ENCODE measurements at places on chromosomes 5 and 9.

DNA sequence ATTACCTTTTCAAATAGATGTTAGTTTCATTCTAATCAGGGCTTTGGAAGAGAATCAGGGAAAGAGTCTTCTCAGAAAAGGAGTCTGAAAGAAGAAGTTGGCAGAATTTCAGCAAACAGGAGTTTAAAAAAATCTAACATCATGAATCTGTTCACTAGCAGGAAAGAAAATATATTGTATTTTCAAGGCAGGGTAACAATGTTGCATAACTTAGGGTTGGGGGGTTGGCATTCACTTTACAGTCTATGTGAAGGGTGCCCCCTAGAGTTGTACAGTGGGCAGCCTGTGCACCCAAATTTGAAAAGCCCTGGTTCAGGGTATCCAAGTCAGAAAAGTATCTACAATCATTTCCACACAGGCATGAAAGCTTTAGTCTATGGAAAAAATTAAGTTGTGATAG lies 348.4 kb upstream of the SLC30A5 start:
- DNase-seq: no peak

DNA sequence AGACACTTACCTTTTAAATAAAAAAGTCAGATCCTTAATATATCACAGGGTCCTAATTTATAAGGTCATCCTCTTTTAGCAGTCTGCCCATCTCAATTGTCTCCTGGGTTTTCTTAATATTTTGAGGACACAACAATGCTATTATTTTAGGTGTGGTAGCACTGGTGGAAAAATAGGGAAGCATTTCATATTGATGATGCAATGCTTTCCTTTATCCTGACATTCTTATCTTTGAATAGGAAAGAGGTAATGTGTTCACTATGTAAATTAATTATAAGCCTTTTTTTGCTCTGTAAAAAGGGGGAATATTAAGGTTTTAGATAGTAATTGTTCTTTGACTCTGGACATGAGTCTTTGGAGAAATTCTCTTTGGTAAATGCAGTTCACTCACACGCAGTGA lies 164.7 kb downstream of the YTHDC2 start:
- no peak for DNase-seq

- DNase-seq: no peak
Observed at GRCh38 chr9:98097836-98098235, 21.2 kb downstream of the TRIM14 start.

- DNase-seq: no peak
Observed at GRCh38 chr9:19246891-19247290, 16.4 kb downstream of the DENND4C start.

DNA sequence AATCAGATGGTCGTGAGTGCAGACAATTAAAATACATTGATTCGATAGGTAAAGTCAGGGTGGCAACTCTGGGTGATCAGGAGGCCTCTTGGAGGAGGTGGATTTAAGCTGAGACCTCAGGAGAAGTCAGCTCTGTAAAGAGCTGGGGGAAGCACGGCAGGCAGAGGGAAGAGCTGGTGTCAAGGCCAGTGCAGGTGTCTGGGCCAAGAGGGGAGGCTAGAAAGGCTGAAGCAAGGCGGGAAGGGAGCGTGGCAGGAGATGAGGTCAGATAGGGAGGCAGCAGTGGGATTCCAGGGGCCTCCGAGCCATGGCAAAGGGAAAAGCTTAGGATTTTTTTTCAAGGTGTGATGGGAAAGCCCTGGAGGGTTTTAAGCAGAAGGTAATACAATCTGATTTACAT lies 178.7 kb downstream of the FSTL4 start:
- DNase-seq: no peak

GRCh38 chr9:113858282-113858681 lies 17.8 kb upstream of the ZNF618 start:
- no peak for DNase-seq

DNA sequence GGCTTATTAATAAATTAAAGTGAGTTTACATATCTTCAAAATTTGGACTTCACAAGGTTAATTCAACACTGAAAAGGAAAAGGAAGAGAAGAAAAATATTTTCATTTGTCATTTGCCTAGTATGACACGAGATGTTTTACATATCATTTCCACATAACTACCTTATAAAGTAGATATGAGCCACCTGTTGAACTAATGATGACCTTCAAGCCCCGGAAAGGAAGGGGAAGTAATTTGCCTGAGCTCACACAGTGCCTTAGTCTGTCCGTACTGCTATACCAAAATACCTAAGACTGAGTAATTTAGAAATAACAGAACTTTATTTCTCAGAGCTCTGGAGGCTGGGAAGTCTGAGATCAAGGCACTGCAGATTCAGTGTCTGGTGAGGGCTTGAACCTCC lies 17.9 kb downstream of the CMYA5 start:
- DNase-seq: no peak

GRCh38 chr9:121924700-121925099 lies 168.4 kb downstream of the TTLL11 start:
- no peak for DNase-seq

- DNase-seq: no peak
Observed at GRCh38 chr9:33254211-33254610, 10.3 kb downstream of the BAG1 start.

DNA sequence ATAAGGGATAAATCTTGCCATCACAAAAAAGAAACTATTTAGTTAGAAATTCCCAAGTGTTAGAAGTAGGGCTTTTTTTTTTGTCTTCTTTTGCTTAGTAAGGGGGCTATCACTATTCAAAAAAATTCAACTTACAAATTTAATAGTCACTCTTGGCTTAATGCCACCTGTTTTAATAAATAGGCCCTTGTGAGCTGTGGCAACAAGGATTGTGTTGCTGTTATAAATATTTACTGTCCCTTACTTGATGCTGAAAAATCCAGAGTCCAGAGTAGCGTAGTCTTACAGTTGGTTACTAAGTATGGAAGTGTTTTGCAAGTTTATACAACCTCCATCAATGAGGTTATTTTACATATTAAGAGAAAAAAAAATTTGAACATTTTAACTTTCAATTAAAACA lies 21.4 kb upstream of the CEP78 start:
- no peak for DNase-seq

DNA sequence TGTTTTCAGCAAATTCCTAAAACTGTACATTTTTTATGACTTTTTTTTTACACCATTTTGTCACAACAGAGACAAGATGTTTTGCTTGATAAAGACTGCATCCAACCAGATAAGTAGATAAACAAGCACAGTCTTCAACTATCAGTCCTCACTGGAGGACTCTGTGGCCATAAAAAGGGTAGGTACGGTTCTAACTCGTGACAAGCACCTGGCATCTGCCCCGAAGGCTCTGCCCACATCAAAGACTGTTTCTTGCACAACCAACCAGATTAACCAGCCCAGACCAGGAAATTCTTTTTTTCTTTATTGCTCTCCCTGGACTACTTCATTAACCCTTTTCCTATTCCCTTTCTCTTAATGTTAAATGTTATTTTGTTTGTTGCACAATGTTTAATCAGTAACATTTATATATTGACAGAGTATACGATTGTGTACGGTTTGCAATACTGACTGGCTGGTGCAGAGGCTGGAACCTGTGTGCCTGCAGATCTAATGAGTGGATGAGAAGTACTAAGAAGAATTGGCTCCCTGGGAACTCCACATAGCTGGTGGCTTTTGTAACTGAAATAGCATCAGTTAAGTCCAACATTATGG lies 74.1 kb downstream of the SERINC5 start:
- no peak for DNase-seq

DNA sequence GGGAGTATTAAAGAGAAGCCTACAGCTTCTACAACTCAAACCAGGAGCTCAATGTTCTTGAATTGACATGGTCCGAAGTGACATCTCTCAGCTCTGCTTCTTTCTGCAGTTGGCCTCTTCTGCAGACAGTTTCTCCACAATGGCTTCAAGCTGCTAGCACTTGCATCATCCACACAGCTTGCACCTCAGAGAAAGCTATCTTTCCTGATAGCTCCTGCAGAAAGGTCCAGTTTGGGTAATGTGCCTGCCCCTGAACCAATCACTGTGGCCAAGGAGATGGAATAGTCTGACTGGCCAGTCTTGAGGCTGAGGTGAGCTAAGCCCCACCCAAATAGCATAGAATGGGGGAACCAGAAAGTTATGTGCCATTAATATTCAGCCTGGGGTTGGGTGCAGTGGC lies 95.8 kb upstream of the ABCA1 start:
- DNase-seq: no peak

DNA sequence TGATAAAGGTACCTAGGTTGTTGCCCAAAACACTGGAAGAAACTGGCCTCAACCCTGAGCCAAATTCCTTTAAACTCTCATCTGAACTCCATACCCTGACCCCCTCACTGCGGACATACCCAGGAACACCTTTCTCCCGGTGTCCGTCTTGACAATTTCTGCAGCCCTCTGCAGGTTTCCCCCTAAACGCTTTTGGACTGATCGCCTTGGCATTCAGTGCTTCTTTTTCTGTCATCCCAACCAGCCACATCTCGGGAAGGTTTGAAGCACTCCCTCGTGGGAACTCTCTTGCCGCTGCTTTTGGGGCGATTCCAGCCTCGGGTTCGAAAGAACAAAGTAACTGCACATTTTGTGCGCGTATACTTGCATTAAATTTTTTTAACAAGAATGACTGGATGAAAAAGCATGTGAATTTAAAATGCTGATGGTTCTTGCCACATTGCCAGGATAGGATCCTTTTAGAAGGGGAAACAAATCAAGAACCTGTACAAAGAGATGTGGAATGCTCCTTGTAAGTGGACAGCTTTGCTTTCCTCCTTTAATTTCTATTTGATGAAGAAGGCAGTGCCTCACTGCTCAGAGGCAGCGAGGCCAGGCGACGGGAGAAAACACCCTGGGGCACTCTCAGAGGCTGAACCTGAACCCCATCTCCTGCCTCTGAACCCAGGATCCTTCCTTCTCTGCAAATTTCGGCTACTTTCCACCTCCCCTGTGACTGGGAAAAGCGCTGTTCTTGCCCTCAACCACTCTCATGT lies 615 bp downstream of the PSMD5 start:
- DNase-seq: no peak

DNA sequence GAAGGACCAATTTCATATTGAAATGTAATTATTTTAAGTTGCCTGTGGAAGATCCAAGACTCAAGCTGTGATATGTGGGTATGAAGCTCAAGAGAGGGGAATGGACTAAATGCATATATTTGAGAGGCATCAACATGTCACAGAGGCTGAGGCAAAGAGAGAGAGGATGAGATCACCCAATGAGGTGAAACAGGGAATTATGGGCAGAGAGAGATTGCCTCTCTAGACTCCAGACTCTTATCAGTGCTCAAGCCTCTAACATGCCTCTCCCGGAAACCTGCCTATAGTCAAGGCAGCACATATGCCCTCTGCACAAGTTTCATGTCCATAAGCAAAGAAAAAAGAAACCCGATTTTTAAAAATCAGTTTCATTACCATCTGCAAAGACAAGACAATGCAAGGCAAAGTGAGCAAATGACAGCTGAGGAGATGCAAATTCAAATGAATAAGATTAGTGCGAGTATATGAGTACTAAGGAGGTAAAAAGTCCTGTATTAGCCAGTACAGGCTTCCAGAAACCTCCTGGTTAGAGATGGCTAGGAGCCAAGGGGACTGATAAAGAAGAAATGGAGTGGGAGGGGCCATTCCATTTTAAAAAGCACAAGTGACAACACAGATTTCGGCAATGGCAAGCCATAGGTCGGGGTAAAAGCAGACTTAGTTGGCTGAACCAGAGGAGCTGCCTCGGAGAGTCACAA lies 9.4 kb downstream of the APTX start:
- DNase-seq: no peak

DNA sequence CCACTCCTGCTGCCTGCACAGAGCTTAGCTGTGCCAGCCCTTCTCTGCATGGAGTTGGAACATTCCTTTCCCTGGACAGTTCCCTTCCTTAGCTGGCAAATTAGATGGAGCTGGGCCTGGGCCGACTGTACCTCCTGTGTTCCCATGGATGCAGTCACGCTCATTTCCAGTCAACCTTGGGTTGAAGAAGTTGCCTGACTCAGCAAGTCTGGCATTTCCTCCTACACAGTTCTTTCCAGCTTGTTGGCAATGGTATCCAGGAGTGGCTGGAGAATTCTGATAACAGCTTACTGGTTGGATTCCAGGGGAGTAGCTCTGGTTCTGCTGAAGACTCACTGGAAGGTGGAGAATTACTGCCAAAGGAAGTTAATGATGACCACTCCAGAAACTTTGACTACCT lies 9.2 kb upstream of the TAF1L start:
- DNase-seq: no peak

- no peak for DNase-seq
Observed at GRCh38 chr9:79120533-79120932, 451.2 kb upstream of the TLE4 start.

DNA sequence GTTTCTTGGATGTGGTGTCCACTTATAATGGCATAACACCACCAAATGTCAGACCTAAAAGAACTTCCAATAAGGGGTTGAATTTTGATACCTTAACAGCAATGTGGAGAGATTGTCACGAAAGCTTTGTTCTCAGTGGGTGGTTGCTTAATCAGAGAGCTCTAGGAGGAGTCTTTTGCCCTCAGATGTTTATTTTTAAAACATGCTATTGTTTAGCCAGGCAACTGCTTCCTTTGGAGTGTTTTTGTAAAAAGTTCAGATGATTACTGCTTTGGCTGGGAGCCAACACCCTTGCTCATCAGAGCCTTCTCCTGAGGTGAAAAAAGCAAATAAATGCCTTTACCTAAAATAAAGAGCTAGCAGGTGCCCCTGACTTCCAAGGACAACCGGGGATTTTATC lies 65.0 kb downstream of the SLC1A1 start:
- no peak for DNase-seq

GRCh38 chr9:131610231-131610761 lies 65.0 kb downstream of the PRRT1B start:
- no peak for DNase-seq

GRCh38 chr5:171901764-171902163 lies 104.7 kb downstream of the FBXW11 start:
- DNase-seq: no peak

GRCh38 chr9:34961574-34962490 lies 3.7 kb downstream of the PHF24 start:
- no peak for DNase-seq

- no peak for DNase-seq
Observed at GRCh38 chr5:96896276-96896675, 20.0 kb downstream of the ERAP2 start.

DNA sequence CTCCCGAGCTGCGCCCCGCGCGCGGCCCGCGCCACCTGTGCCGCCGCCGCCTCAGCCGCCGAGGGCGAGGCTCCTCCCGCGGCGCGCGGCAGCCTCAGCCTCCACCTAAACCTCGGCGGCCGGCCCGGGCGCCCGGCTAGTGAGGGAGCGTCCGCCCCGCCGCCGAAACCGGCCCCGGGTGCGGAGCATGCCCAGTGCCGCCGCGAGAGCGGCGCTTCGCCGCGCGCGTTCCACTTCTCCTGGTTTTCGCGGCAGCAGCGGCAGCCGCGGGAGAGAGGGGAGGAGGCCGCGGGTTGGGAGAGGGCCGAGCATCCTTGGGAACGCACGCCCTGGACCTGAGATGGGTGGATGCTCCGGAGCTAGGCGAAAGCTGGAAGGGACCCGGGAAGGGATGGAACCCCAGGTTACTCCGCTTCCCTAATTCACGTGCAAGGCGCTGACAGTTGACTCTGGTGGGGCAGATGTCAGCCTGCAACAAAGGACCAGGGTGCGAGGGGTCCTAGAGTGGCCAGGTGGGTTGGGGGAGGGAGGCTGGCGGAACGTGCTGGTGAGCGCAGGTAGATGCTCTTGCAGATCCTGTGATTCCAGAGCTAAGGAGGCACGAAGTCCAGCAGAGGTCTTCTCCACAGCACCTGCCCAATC lies at the start of gene CTNND2:
Gene CTNND2, minus strand, starts transcription at position 182 of the 642 bp plus-strand sequence. CDS start 593 bp downstream, outside the sequence.
- DNase-seq: peak; percentile 89

- no peak for DNase-seq
Observed at GRCh38 chr5:131672776-131673175, 37.7 kb upstream of the RAPGEF6 start.

All from NCI-H1930 (cell line).